ENCODE measurements at places on chromosomes 2 and 18.

DNA sequence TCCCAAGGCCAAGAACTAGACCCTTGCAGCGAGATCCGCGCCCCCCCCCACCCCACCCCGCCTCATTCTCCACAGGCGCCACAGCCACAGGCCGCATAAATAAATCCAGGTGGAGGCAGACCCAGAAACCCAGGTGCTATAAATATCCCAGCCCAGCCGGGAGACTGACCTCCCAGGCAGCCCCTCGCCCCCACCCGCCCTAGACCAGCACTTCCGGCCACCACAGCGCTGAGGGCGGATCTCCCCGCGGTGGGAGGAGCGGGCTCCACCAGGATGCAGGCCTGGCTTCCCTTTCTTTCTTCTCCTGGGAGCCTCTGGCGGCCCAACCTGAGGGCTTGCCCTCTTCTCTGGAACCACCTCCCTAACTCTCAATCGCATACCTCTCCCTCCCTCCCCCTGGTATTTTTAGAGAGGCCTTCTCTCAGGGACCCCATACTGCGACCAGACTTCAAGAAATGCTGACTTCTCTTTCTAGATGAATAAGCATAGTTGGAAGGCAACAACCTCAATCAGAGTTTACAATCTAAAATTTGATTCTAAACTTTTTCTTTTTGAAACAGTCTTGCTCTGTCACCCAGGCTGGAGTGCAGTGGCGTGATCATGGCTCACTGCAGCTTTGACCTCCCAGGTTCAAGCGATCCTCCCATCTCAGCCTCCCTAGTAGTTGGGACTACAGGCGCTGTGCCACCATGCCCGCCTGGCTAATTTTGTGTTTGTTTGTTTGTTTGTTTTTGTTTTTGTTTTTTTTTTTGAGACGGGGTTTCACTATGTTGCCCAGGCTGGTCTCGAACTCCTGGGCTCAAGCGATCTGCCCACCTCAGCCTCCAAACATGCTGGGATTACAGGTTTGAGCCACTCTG lies 55.0 kb downstream of the PKDCC start:
- peak; percentile 0 for ATAC-seq

DNA sequence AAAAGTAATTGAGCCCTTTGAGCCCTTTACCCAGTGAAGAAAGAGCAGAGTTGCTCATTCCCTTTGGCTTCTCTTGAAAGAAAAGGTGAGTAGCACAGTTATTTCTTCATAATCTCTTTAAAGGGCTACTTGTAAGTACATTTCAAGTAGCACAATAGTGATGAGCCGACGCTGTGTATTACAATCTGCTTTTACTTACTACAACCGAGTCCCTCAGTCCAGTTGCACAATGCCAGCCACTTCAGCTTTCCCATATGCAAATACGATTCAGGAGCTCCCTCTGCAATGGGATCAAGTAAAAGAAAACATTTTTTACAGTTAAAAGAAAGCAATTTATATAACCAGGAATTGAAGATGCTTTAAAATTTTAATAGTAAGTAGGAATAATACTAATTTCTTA lies 868.5 kb downstream of the RNF144A start:
- no peak for ATAC-seq

DNA sequence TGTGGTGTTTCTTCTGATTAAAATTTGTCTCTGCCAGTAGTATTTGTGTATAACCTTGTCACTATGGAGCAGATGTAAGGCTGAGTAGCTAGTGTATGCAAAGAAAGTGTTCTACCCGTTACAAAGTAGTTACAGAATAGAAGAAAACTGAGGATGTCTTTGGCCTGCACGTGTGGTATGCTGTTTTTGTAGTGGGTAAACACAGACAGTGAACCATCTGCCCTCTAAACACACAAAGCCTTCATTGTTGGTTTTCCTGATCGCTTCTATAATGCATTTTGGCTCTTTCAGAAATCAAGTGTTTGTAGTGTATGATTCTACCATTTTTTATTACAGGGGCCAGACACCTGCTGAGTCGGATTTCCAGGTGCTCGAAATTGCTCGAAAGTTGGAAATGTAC lies 61.5 kb downstream of the FARP2 start:
- ATAC-seq, result no peak

GRCh38 chr18:9849407-9850283 lies 36.1 kb upstream of the TXNDC2 start:
- no peak for ATAC-seq

DNA sequence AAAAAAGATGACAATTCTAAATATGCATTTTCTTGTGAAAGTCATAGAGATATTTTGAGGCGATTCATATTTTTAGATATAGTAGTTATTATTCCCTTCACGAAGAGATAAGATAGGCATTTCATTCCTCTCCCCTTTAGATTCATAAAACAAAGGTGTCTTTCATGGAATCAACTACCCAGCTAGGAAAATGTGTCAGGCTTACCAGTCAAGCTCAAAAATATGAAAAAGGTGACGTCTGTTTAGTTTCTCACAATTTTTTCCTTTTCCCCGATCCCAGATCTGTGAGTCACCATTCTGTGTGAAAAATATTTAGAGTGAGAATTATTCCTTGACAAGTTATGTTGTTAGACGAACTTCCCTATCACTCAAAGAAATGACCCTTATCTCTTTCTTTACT lies 95.4 kb upstream of the FN1 start:
- ATAC-seq, result no peak

GRCh38 chr2:102768892-102769291 lies 7.1 kb downstream of the TMEM182 start:
- ATAC-seq, result no peak

- ATAC-seq, result no peak
Measured at GRCh38 chr2:118097657-118098056, 9.4 kb downstream of the INSIG2 start.

DNA sequence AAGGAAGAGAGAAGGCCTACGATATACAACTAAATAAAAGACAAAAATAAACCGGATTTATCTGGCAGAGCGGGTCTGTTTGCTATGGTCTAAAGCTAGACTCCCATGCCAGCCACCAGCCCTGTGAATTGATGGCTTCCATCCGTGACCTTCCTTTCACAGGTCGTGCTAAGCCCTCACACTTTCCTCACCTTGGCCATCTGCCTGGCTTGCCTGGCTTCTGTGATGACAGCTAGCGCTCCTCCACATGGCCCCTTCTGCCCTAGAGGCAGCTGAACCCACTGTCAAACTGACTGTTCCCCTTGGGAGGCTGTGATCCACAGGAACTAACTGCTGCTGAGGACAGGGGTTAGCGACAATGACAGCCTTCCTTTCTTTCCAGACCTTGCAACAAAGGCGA lies 32.5 kb downstream of the GAREM1 start:
- no peak for ATAC-seq

DNA sequence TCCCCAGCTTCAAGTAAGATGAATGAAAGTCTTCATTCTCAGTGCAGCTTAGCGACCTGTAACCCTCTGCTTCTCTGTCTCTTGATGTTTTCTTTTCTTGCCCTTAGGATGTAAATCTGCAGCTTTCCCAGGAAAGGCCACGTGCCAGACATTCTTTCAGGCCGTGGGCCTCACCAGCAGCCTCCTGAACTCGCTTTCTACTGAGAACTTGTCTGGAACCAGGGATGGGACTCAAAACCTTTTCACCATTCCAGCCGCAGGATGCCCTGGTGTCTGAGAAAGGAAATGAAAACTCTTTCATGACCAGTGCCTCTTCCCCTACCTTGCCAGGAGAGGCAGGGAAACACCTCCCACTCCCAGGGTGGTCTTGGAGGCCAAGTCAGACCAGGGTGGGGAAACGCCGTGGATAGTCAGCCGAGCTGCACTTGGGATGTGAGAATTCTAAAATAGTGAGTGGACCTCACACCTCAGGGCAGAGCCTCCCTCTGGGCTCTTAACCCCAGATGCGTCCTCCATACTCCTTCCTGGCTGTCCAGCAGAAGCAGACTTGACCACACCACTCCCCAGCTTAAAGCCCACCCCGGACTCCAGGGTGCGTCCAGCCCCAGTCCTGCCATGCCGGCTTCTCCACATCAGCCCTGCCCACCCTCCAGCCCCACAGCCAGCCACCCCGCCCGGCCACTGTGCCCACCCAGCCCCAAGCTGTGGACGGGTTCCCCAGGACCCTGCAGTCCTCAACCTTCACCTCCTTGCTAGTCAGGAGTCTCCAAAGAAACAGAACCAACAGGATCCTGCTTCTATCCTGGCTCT lies 115.5 kb downstream of the TWIST2 start:
- ATAC-seq, result no peak

- ATAC-seq, result no peak
Measured at GRCh38 chr2:187171318-187171717, 276.7 kb downstream of the CALCRL start.

DNA sequence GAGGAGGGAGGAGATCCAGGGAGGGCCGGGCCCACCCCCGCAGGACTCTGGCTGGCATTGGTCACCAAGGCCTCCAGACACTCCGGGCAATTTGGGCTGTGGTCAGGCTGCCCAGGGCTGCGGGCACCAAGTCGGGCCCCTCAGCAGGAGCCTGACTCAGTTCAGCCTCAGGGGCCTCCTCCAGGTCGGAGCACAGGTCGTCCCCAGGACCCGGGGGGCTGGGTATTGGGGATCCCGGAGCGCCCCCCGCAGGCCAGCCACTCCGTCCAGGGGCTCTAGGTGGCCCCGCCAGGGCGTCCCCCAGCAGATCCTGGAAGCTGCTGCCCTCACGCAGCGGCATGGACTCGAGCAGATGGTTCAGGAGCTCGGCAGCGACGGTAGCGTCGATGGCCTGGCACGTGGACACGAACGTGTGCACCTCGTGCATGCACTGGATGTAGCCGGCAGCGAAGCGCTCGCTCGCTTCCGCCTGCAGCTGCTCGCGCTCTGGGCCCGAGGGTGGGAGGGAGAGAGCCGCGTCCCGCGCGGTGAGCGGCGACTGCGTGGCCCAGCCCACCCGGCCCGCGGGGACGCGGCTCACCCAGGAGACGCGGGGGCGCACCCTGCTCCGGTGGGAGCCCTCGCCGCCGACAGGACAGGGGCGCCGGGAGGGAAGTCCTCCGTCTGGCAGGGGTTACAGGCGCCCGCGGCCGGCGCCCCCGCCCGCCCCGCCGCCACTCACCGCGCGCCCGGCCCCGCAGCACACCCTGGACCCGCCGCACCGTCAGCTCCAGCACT lies 884 bp downstream of the HES6 start:
- ATAC-seq, result peak; percentile 38

GRCh38 chr18:26526966-26527234 lies 21.5 kb downstream of the KCTD1 start:
- ATAC-seq, result no peak

DNA sequence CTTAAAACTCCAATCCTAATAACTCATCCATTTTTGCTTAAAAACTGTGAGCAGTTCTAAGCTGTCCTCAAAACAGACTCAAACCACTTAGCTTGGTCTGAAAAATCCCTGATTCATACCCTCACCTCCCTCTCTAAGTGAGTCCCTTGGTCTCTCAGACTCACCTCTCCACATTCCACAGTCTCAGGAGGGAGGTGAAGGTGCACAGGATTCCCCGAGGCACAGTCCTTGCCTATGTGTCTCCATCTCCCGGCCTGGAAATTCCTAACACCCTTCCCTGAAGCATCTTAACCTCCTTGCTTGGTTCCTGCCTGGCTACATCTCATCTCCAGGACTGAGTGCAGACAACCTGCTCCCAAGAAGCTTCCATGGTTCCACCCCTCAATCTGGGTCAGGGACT lies 45.0 kb downstream of the CYRIA start:
- no peak for ATAC-seq

DNA sequence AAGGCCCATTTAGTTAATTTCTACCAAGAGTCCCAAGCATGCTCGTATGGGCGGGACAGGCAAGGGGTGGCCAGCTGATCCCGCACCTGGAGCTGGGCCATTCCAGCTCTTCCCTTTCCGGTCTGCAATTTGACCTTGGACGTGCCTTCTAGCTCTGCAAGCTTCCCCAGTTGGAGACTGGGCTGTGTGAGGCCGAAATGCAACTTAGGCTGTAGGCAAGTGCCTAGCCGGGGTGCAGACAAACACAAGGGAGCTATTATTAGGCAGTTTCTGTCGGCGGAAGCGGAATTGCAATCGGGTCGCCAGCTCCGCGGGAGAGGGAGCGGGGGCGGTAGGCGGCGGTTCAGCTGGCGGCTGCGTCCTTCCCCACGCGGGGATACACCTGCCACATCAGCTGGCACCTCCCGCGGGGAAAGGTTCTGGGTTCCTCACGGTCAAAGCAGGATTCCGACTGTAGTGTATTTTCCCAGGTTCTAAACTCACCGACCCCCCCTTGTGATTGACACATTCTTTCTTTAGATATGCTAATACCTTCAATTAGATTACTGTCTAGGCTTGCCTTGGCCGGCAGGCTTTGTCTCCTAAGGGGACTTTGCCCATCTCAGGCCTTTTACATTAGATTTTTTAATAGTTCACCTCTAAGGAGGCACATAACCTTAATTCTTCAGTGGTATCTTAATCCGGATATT lies 17.1 kb upstream of the ZNF532 start:
- ATAC-seq, result peak; percentile 48

DNA sequence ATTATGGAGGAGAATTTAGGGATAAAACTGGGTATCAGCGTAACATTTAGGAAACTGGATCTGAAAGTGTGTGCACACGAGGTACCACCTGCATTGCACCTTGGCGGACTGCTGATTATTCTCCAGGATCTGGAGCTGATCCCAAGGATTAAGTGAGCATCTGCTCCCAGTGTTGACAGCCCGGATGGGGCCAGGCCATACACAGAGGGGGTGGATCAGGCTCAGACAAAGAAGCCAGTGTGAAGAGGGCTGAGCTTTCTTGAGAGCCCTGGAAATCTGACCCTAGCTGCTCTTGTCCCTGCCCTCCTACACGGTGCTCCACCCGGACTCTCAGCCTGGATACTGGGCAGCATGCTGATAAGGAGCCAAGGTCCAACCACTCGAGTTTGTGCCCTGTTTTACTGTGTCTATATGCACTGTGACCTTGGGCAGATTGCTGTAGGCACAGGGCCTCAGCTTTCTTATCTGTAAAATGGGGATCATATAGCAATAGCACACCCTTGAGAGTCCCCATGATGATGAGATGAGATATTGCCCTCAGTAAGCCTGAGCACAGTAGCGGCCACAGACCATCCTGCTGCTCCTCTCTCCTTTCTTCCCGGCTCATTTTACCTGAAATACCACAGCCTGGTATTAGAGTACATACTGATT lies 396.8 kb upstream of the CELF4 start:
- no peak for ATAC-seq

- no peak for ATAC-seq
Measured at GRCh38 chr2:19029655-19030054, 328.8 kb downstream of the OSR1 start.

- peak; percentile 16 for ATAC-seq
Measured at GRCh38 chr2:213923543-213923942, 487.3 kb upstream of the VWC2L start.

DNA sequence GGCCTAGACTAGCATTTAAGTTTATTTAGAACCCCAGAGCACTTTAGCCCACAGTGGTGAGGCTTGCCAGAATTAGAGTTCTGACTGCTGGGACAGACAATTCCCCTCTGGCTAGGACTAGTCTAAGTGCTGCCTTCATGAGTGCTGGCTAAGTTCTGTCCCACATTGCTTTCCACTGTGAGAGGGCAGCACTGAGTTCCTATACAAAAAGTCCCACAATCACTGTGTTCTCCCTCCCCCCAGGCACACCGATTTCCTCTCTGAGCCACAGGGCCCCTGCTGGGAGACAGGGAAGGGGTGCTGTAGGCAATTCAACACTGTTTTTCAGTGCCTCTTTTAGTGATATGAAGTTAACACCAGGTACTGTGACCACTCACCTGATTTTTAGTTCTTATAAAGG lies 310.9 kb downstream of the DLGAP1 start:
- no peak for ATAC-seq
